ENCODE measurements at places on chromosomes 4 and X. TPM values are rescaled to one million over a fixed set of nuclear protein-coding genes. Genes with fewer than 3 reads are reported as not detected.

DNA sequence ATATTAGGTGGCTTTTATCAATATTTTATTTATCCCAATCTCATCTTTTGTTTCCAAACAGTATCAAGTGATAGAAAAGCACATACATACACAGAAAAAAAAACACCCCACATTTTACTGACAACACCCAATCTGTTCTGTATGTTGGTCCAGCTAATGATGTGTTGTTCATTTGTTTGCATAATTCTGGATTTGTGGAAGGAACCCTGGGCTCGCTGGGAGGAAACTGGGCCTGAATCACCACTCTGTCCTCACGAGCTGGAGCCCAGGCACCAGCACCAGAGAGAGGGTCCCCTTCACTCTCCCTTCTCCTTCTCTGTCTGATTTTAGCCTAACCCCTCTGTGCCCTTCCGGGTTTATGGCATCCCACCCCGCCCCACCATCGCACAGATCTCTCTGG, 79.8 kb downstream of the PSAPL1 start:
- no peak for DNase-seq

GRCh38 chrX:336227-336626, 17.6 kb upstream of the GTPBP6 start:
- no peak for DNase-seq

The PRDM5 gene
- 37.6 TPM for total RNA-seq

The RNF128 gene
- not detected for total RNA-seq

- DNase-seq = no peak
Measured at GRCh38 chr4:156293657-156294297, 340.1 kb upstream of the CTSO start.

The CENPU gene
- total RNA-seq = 30.5 TPM

The PIR gene
- 16.1 TPM for total RNA-seq

GRCh38 chrX:133796282-133796681, 189.1 kb downstream of the GPC3 start:
- no peak for DNase-seq

The GUCY1A1 gene
- 50.3 TPM for total RNA-seq

The MAGEA1 gene
- total RNA-seq = not detected

The SERTM2 gene
- 3.1 TPM for total RNA-seq

The SPANXN4 gene
- total RNA-seq = not detected
